ENCODE measurements at places on chromosomes 12 and 14. TPM values are rescaled to one million over a fixed set of nuclear protein-coding genes. Genes with fewer than 3 reads are reported as not detected.
A peak's percentile ranks its signal among the peaks of the same experiment; 100 is the strongest.

Gene CLEC2B
- total RNA-seq: 155 TPM

Gene CYP46A1
- 0.11 TPM for total RNA-seq

DNA sequence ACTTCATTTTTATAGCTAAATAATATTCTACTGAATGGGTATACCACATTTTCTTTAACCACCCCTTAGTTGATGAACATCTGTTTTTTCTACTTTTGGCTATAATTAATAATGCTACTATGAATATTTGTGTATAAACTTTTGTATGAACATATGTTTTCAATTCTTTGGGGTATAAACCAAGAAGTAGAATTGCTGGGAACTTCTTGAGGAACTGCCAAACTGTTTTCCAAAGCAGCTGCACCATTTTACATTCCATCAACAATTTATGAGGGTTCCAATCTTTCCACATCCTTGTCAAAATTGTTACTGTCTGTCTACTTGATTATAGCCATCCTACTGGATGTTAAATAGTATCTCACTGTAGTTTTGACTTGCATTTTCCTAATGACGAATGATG, 221.8 kb downstream of the PRKD1 start:
- no peak for DNase-seq

- peak; percentile 89 for DNase-seq
Measured at GRCh38 chr12:3962631-3963483, 89.7 kb upstream of the PARP11 start.

- no peak for DNase-seq
Measured at GRCh38 chr14:72932893-72933292, 6.6 kb downstream of the DCAF4 start.

Measured in CD4-positive, alpha-beta T cell (primary cell).